Activated T-helper 2 cell treated with anti-CD3 and anti-CD28 coated beads, Interferon-gamma antibody, Interleukin-2, Interleukin-4, amounts not matched to agents 10 μg/mL and 5 μg/mL and 100 μg/mL, durations not matched to agents 14 hours and 24 hours and 36 hours (primary cell): ENCODE measurements at places on chromosomes 11 and 22.

DNA sequence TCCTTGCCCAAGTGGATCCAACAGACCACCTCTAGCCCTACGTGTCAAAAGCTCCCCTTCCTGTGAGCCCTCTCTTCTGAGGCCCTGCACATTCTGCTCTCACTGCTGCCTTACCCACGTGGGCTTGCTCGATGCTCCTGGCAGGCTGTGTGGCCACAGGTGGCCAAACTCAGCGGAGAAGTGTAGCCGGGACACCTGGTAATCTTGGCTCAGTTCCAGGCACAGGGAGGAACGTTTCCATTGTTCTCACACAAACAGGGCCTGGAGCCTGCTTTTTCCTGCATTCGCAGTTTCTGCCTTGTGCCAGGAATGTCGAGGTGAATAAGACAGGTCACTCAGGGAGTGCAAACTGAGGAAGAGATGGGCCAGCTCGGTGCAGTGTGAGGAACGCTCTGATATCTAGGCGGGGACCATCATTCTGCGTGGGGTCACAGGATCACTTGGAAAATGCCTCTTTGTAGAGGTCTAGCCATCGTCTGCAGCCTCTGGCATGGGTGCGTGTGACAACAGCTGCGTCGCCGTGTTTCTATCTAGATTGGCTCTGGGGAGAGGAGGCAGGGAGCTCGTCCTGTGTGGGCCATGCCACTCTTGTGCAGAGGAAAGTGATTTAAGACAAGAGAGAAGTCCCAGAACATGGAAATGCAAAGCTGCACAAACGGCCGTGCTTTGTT, 127.6 kb upstream of the PARVA start:
- H3K4me3 ChIP-seq, result no peak overlapping the region
- no peak overlapping the region for H3K27ac ChIP-seq
- H3K27me3 ChIP-seq, result no peaks in the 10 kb centered on the region
- peaks cover 4% of the 10 kb centered on the region for H3K4me1 ChIP-seq
- H3K36me3 ChIP-seq, result peaks cover 67% of the 10 kb centered on the region

GRCh38 chr11:1639666-1640065, 10.1 kb downstream of the KRTAP5-5 start:
- H3K4me1 ChIP-seq, result peaks cover 2% of the 10 kb centered on the region
- no peak for DNase-seq
- H3K27me3 ChIP-seq, result peaks cover 7% of the 10 kb centered on the region
- no peak overlapping the region for H3K4me3 ChIP-seq
- H3K36me3 ChIP-seq, result no peaks in the 10 kb centered on the region

DNA sequence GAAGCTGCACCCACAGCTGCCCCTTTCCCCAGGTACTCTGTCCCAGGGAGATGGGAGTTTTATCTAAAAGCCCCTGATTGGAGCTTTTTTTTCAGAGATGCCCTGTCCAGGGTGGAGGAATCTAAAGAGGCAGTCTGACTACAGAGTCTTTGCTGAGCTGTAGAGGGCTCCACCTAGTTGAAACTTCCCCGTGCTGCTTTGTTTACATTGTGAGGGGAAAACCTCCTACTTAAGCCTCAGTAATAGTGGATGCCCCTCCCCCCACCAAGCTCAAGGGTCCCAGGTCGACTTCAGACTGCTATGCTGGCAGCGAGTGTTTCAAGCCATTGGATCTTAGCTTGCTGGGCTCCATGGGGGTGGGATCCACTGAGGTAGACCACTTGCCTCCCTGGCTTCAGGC, 470.1 kb upstream of the LARGE1 start:
- H3K4me1 ChIP-seq, result no peaks in the 10 kb centered on the region
- no peaks in the 10 kb centered on the region for H3K36me3 ChIP-seq
- no peak for DNase-seq
- no peak overlapping the region for H3K27ac ChIP-seq

DNA sequence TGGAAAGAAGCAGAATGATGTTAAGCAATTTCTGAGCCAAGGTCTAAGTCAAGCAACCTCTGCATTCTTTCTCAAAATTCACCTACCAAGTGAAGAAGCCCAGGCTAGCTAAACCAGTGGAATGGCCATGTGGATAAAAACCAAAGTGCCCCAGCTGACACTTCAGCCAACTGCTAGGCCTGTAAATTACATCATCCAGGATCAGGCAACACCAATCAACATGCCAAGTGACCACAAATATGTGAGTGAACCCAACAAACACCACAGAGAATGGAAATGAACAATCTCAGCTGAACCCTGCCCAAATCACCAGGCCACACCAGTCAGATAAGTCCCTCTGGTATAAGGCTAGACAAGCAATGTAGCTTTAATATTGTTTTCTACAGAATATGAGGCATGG, 25.1 kb upstream of the FJX1 start:
- H3K27ac ChIP-seq, result no peak overlapping the region
- H3K36me3 ChIP-seq, result no peaks in the 10 kb centered on the region
- no peak overlapping the region for H3K4me3 ChIP-seq
- peaks cover 4% of the 10 kb centered on the region for H3K27me3 ChIP-seq
- no peak for DNase-seq
- peaks cover 1% of the 10 kb centered on the region for H3K4me1 ChIP-seq

GRCh38 chr22:25332386-25332785, 112.9 kb downstream of the CRYBB2 start:
- H3K4me3 ChIP-seq, result no peak overlapping the region
- no peaks in the 10 kb centered on the region for H3K36me3 ChIP-seq
- no peak overlapping the region for H3K27ac ChIP-seq
- no peaks in the 10 kb centered on the region for H3K27me3 ChIP-seq
- peaks cover 7% of the 10 kb centered on the region for H3K4me1 ChIP-seq

- H3K36me3 ChIP-seq, result peaks cover 31% of the 10 kb centered on the region
- H3K27ac ChIP-seq, result no peak overlapping the region
- DNase-seq, result no peak
- no peaks in the 10 kb centered on the region for H3K27me3 ChIP-seq
These were observed 32.7 kb downstream of the VSTM5 start for GRCh38 chr11:93817426-93818348.

GRCh38 chr22:37986371-37986770, 2.0 kb upstream of the SOX10 start:
- H3K36me3 ChIP-seq, result no peaks in the 10 kb centered on the region
- no peak overlapping the region for H3K27ac ChIP-seq
- no peak for DNase-seq
- no peak overlapping the region for H3K4me3 ChIP-seq
- H3K27me3 ChIP-seq, result no peaks in the 10 kb centered on the region

DNA sequence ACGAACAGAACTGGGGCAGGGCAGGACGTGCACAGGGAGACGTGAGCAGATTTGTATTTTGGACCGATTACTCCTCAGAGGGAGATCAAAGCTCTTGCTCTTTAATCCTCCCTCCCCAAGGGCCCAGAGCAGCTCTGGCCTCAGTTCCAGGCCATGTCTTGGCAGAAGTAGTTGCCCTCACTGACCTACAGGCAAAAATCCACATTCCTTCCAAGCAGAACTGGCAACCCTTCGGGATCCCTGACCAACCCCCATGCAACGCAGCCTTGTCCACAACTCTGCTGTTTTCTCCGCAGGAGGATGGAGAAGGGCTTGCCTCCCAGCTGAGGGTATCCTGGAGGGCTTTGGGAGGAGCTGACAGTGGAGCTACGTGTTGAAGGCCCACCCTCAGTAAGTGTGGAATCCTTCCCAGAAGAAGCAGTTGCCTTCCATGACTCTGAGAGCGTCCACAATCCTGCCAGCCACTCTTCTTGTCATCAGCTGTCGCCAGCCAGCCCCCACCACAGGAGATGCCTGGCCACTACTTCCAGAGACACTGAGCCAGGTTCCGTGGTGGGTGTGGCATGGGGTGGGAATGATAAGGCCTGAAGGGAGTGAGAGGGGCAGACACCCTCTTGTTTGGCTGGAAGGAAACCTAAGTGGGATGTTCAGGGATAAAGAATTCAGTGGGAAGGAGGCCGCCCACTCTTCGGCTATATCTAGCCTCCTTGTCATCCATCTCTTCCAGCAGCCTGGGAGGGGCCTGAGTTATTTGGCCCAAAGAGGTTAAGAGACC, 68.1 kb downstream of the PDE2A start:
- no peak for DNase-seq
- H3K4me1 ChIP-seq, result peaks cover 2% of the 10 kb centered on the region
- H3K4me3 ChIP-seq, result no peak overlapping the region
- H3K27ac ChIP-seq, result no peak overlapping the region
- no peaks in the 10 kb centered on the region for H3K36me3 ChIP-seq
- H3K27me3 ChIP-seq, result peaks cover 17% of the 10 kb centered on the region

DNA sequence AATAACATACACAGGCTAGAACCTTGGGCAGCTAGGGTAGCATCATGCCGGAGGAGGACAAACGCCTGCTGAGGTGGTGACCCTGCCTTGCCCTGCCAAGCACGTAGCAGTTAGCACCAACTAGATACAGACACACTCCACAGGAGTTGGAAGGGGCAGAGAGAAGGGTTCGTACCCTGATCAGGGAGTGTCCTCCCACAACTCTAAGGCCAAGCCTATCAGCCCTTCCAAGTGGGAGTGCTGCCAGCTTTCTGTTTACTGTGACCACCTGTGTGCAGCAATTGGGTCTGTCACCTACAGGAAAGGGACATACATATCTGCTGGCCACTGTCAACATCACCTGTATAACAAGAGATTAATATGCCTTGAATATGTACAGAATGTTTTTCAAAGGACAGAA, 1.9 kb upstream of the THAP7 start:
- peaks cover 17% of the 10 kb centered on the region for H3K36me3 ChIP-seq
- H3K4me1 ChIP-seq, result peaks cover 15% of the 10 kb centered on the region
- no peak for DNase-seq
- H3K27me3 ChIP-seq, result no peaks in the 10 kb centered on the region

DNA sequence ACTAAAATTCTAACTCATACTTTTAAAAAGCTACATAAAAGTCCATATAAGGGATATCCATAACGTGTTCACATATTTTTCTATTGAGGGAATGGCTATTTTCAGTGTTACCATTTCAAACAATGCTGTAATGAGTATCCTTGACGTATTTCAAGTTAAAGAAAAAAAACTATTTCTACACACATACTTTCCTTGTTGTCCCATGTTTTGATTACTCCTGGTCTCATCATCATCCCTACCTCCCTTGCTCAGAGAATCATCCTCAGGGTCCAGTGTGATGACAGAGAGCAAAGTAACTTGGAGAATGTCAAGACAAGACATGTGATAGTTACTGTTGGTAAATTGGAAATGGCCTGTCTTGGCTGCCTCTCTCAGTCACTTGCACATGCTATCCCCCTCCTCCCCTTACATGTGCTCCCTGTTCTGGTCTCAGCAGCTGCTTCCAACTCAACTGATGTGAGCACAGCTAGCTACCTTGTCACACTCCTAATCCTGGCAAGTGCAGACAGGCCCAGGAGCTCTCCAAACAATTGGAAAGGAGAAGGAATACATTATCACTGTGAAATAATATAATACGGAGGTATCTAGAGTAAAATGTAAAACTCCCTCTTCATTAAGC, 21.8 kb downstream of the NUMA1 start:
- no peaks in the 10 kb centered on the region for H3K27me3 ChIP-seq
- peaks cover 21% of the 10 kb centered on the region for H3K36me3 ChIP-seq
- no peak for DNase-seq
- H3K4me1 ChIP-seq, result no peaks in the 10 kb centered on the region

GRCh38 chr11:78840200-78840599, 265.5 kb upstream of the NARS2 start:
- peaks cover 3% of the 10 kb centered on the region for H3K27me3 ChIP-seq
- no peak overlapping the region for H3K27ac ChIP-seq
- H3K4me1 ChIP-seq, result no peaks in the 10 kb centered on the region
- DNase-seq, result no peak
- no peak overlapping the region for H3K4me3 ChIP-seq

DNA sequence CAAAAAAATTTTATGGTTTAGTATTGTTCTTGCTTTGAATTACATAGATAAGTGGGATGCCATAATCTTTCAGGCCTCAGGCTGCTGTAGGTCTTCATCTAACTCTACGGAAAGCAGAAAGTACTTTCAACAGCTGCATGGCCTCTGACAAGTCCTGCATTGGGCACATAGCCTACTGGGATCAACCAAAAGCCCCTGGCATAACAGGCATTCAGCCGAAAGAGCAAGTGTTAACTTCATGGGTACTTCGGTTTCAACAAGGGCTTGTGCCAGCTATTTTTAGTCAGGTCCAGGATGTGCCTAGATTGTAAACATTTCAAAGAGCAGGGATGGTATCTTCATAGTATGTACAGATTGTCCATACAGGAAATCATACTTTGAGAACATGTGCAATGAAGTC, 3.1 kb downstream of the SLN start:
- peaks cover 13% of the 10 kb centered on the region for H3K27me3 ChIP-seq
- DNase-seq, result no peak
- no peak overlapping the region for H3K27ac ChIP-seq
- no peaks in the 10 kb centered on the region for H3K36me3 ChIP-seq

GRCh38 chr22:25170426-25170980, 29.2 kb upstream of the CRYBB3 start:
- no peak overlapping the region for H3K4me3 ChIP-seq
- no peaks in the 10 kb centered on the region for H3K4me1 ChIP-seq
- DNase-seq, result no peak
